ENCODE measurements at places on chromosomes 11 and 22. TPM values are rescaled to one million over a fixed set of nuclear protein-coding genes. Genes with fewer than 3 reads are reported as not detected.

ALDH3B1 gene
- 21.4 TPM for polyA plus RNA-seq

DNA sequence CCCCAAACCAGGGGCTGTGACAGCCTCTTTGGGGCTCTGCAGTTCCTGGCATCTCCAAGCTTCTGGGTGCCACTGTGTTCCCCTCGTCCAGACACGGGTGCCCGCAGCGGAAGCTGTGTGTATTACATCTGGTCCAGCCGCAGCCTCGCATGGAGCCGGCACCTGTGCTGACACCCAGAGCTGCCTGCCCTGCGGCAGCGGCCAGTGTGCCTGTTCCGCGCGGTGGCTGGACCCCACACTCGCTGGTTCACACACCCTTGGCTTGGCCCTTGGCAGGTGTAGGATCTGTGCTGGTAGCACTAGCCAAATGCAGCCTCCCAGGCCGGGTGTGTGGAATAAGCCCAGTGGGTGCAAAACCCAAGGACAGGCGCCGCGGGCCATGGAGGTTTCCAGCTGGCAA is 24.5 kb upstream of the RNASEH2C start:
- DNase-seq = no peak

- no peak for DNase-seq
Measured at GRCh38 chr11:128929991-128930390, 12.7 kb downstream of the TP53AIP1 start.

- no peak for DNase-seq
Measured at GRCh38 chr22:48749555-48750227, 1078.0 kb downstream of the BRD1 start.

DNA sequence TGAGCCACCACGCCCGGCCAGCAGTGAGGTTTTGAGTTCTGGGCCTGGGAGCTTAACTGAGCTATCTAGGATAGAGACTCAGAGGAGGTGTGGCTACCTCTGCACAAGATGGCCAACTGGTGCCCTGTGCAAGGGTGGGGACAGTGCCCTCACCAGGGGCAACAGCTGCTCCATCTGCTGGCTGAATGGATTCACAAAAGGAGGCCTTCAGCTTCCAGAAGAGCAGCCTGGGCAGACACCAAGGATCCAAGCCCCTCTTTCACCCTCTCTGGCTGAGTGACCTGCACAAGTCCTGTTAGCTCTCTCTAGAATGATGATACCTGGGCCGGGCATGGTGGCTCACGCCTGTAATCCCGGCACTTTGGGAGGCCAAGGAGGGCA is 33.5 kb upstream of the BAIAP2L2 start:
- DNase-seq = no peak

PHLDB1 gene
- polyA plus RNA-seq = 80.3 TPM

GRCh38 chr22:30239488-30240405 is 6.8 kb downstream of the LIF start:
- no peak for DNase-seq

DNA sequence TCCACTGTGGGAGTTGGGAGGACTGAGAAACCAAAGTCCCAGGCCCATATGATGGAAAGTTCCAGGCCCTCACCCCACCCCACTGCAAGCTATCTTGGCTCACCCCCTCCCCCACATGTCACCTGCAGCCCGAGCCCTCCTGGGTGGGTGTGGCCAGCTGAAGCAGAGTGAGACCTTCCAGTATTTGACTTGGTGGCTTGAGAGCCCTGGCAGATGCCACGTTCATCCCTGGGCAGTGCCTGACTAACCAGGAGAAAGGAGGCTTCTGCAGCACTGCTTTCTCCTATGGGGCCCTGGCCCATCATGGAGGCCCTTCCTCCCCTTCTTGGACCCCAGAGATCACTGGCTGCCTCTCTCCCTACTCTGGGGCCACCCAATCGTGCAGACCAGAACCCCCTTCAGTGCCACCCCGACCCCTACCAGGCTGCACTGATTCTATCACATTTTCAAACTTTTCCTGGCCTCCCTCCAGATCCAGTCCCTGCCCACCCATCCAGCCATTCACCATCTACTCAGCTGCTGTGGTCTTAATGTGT is 38.1 kb upstream of the WNT11 start:
- no peak for DNase-seq

DNA sequence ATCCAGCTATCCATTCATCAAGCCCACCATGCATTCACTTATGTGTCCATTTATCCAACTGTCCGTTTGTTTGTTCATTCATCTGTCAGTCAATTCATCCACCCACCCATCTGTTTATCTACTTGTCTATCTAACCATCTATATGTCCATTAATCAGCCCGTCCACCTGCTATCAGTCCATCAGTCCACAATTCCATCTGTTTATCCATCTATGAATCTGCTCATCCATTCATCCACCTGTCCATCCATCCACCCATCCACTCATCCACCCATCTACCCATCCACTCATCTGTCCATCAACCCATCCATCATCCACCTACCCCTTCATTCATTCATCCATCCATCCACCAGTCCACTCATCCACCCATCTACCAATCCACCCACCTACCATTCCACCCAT is 970 bp upstream of the SPI1 start:
- DNase-seq = no peak

CDHR5 gene
- 0.86 TPM for polyA plus RNA-seq

- no peak for DNase-seq
Measured at GRCh38 chr11:22433094-22433455, 94.9 kb downstream of the SLC17A6 start.

GRCh38 chr11:8870411-8871170 is 40.4 kb upstream of the AKIP1 start:
- DNase-seq = peak; percentile 79

MIOX gene
- polyA plus RNA-seq = not detected

DNA sequence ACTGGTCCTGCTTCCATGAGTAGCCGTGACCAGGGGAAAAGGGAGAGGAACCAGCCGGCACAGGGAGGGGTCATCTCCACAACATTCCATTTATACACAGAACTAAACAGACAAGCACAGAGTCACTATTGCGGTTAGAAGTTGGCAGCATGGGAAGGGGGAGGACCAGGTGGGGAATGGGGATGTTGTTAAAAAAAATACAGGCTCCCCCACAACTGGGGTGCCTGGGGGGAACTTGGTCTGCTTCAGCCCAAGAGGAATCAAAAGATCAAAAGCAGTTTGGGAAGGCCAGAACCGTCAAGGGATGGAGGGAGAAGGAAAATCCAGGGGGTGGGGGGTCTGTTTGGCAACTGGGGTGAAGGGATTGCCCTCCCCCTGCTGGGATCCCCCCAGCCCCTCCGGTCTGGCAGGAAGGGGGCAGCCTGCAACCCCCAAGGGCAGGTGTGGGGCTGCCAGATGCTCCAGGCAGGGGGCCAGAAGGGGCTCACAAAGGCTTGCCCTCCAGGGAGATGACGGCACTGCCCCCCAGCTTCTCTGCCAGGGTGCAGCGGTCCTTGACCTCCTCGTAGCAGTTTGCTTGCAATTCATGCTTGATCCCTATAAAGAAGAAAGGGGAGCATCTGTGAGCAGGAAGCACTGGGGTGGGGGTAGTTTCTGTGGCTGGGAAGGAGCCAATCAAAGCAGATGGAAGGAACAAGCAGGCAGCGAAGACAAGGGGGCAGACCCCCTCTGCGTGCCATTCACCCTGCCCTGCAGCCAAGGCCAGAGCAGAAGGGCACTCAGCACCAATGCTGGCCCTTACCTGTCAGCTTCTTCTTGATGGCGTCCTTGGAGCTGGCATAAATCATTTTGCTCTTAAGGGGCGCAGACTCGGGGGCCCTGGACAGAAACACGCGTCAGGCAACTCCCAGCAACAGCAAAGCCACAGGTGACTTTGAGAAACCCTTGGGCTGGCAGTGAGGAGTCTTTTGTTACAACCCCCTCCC is 2.8 kb downstream of the CFL1 start:
- no peak for DNase-seq

DNA sequence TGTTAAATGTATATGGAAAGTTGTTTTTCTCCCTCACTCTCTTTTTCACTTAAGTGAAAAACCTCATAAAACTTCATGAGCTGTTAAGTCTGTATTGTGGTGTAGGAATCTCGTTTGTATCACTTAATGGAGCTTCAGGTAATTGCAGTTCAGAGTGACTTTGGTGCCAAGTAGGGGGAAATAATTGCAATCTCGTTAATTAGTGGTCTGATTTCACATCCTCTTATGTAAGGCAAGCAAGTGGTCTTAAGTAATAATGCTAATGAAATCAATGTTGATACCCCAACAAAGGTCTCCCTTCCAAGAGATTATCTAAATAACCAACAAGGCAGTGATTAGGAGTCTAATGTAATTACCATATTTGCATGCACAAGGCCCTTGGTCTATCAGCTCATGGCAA is 174.2 kb upstream of the SORL1-AS1 start:
- DNase-seq = no peak

CSNK2A3 gene
- 1.0 TPM for polyA plus RNA-seq
